Stimulated activated CD4-positive, alpha-beta T cell treated with anti-CD3 and anti-CD28 coated beads, Interleukin-1b, Interleukin-23, amount 100 ng/mL, for 48 hours (primary cell): ENCODE measurements at places on chromosomes 13 and 19.
A peak's percentile ranks its signal among the peaks of the same experiment; 100 is the strongest.

- no peak for DNase-seq
Measured at GRCh38 chr19:34332027-34332760, 32.8 kb upstream of the GPI start.

DNA sequence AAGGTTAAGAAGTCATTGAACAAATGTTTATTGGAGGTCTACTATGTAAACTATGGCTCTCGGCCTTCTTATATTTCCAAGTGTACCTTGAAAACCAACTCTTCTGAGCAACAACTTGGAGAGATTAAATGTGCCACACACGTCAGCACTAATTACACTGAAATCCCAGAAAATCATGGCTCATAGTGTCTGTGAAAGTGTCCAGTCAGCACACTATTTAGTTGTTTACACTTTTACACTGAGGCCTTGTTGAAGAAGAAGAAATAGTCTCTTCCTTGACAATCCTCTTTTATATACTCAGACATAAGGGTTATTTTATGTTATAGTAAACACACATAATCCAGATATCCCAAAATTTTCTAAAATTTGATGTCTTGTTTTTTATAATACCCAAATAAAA, 30.9 kb upstream of the NBEA start:
- no peak for DNase-seq

GRCh38 chr13:66780814-66781213, 449.3 kb downstream of the PCDH9 start:
- DNase-seq: no peak

GRCh38 chr13:40549500-40550094, 116.8 kb downstream of the FOXO1 start:
- no peak for DNase-seq

- DNase-seq: no peak
Measured at GRCh38 chr13:33106656-33107360, 90.6 kb downstream of the KL start.

DNA sequence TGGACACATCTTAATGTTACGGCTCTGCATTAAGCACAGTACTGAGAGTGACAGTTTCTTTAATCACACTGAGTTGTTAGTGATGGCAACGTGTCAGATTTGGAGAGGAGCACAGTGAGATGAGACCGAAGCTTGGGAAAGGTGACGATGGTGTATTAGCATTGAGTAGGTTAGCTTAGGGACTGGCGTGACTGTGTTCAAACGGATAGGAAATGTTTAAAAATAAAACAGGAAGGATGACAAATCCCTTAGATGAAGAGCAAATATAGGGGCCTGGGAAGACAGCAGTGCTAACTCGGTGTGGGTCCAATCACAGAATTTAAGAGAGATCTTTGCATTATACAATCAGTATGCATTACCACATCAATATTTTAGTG, 384.3 kb downstream of the HS6ST3 start:
- no peak for DNase-seq

DNA sequence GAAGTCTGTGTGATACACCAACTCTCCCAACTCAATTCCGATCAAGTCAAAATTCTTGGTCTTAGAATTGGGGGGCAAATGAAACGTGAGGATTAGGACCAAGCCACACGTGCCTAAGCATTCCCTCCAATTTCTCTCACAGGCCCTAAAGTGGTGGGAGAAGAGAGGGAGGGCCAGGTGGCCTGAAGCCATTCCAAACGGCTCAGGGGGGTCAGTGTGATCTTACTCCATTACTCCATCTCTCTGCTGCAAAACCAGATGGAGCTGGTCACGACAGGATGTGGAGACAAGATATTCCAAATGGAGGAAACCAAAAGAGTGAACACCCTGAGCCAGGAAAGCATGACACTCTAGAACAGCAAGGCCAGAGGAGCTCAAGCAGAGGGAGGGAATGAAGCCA, 195.4 kb downstream of the FOXO1 start:
- no peak for DNase-seq

- DNase-seq: no peak
Measured at GRCh38 chr19:58566989-58567388, 6.1 kb downstream of the MZF1 start.

GRCh38 chr13:24134757-24135156, 25.8 kb upstream of the SPATA13 start:
- no peak for DNase-seq

GRCh38 chr13:31434613-31435012, 234.8 kb downstream of the B3GLCT start:
- DNase-seq: no peak

GRCh38 chr13:109628251-109628699, 158.1 kb downstream of the IRS2 start:
- DNase-seq: no peak

GRCh38 chr19:4473763-4474513, 1.8 kb downstream of the HDGFL2 start:
- DNase-seq: no peak

DNA sequence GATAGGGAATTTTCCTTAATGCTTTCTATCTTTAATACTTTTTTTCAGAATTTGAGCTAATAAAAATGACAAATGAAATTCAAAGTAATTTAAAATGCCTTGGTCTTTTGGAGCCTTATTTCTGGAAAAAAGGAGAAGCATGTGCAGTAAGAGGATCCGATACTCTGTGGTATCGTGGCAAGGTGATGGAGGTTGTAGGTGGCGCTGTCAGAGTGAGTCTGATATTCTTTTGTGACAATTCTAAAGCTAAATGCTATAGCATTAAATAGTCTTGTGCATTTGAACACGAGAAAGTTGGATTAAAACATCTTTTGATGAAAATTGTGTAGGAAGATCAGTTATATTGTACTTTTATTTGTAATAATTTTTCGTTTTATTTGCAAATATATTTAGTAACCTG, 95.0 kb downstream of the RNF17 start:
- DNase-seq: no peak

DNA sequence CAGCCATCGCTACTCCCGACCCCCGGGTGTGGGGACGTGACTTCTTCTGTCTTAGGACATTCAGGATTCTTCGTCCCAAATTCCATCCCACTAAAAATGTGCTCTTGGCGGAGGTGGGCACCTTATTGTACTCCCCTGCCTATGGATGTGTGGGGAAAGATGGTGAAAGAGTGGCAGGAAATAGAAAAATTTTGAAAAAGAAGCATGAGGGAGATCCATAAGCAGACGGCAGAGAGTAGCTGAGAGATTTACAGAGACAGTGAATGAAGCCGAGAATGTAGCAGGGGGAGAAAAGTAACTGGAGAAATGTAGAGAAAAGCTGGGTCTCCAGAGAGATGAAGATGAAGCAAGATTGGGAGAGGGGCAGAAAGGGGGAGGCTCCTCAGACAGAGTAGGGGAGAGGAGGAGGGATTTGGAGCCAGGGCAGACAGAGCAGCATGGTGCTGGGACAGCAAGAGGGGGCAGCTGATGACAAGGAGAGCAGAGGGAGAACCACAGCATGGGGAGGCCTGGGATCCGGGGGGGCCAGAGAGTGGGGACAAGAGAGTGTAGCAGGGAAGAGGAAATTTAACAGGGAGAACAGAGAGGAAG, 843 bp downstream of the ZNF610 start:
- no peak for DNase-seq

GRCh38 chr13:113557013-113557412, 27.5 kb upstream of the TFDP1 start:
- no peak for DNase-seq

DNA sequence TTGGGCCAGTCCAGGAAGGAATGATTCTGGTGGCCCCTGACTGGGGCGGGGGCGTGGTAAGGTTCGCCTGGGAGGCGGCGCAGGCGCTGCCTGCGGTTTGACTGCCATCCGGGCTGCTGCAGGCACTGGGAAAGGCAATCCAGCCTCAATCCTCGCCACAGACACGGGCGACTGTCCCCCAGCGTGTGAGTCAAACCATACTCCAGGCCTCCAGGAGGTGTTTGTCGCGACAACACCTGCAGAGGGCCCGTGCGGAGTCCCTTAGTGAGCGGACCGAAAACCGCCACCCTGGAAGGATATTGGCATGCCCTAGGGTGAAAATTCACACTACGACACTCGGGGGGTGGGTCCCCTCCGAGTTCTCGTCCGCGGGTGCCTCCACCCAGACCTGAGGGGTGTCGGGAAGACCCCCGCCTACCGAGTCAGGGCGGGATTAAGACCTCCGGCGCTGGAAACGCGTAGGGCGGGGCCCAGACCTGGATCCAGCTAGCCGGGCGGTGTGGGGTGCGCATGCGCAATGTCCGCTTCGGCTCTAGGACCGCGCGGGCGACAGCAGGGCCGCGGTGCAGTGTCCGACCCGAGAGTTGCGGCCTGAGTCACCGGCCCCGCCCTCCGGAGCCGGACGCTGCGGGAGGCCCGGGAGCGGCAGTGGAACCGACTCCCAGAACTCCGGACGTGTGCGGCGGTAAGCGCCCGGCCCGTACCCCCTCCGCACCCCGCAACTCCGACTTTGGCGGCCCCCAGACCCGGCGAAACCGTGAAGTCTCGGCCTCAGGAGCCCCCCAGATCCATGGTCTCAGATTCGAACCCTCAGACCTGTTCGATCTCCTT, at the start of gene CAPNS1:
TSS of gene CAPNS1 (plus strand) at position 594 of the 831 bp plus-strand sequence. CDS start 946 bp downstream, outside the sequence.
- peak; percentile 94 for DNase-seq

GRCh38 chr13:110616103-110617101, 1.1 kb downstream of the NAXD start:
- peak; percentile 38 for DNase-seq

DNA sequence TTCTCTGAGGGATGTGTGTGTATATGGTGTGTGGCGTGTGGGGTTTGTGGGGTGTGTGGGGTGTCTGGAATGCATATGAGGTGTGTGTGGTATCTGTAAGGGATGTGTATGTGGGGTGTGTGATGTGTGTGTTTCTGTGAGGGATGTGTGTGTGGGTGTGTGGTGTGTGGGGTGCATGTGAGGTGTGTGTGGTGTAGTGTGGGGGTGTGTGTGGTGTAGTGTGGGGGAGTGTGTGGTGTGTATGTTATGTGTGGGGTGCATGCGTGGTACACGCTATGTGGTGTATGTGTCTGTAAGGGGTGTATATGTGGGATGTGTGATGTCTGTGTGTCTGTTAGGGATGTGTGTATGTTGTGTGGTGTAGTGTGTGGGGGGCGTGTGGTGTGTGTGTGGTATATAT, 300.0 kb downstream of the FGF9 start:
- no peak for DNase-seq

GRCh38 chr19:7831452-7831851, 1.4 kb downstream of the EVI5L start:
- DNase-seq: no peak

DNA sequence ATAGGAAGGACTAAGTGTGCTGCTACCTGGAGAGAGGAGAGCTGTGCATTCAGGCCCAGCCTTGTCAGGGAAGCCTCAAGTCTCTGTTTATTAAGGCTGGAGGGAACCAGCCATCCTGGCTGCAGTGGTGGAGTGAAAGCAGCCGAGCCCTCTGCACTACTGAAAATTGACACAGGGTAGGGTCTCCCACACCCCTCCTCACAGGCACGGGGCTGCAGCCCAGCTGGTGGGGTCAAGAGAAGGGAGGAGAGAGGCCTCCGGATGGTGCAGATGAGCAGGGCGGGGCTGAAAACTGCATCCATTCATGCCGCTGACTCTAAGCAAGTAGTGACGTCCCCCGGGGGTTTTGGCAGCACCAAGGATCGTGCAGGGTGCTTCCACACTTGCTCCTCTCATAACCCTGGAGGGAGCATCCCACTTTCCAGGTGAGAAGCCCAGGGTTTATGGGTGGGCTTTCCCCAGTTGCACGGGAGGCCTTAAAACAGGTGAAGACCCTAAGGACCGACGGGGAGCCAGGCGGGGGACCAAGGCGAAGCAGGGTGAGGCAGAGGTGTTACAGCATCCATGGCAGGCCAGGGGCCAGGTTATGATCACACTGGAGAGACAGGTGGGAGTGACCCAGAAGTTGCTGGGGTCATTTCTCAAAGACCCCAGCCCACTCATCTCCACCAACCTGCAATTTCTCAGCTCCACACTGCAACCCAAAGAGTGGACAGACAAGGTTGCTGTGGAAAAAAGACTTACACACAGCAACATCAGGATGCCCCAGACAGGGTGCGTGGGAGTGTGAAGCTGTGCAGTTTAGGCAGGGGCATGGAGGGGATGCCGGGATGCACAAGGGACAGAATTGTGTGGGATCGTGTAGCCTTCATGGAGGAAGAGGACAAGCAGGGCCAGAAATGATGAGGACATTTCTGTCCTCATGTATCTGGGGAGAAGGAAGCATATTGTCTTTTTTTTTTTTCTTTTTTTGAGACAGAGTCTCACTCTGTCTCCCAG, 36.8 kb downstream of the VSTM2B start:
- no peak for DNase-seq

GRCh38 chr13:42119041-42119440, 70.6 kb downstream of the DGKH start:
- DNase-seq: no peak

GRCh38 chr13:23505007-23505406, 65.2 kb upstream of the TNFRSF19 start:
- DNase-seq: no peak
